ENCODE measurements at places on chromosomes 13 and 19.

DNA sequence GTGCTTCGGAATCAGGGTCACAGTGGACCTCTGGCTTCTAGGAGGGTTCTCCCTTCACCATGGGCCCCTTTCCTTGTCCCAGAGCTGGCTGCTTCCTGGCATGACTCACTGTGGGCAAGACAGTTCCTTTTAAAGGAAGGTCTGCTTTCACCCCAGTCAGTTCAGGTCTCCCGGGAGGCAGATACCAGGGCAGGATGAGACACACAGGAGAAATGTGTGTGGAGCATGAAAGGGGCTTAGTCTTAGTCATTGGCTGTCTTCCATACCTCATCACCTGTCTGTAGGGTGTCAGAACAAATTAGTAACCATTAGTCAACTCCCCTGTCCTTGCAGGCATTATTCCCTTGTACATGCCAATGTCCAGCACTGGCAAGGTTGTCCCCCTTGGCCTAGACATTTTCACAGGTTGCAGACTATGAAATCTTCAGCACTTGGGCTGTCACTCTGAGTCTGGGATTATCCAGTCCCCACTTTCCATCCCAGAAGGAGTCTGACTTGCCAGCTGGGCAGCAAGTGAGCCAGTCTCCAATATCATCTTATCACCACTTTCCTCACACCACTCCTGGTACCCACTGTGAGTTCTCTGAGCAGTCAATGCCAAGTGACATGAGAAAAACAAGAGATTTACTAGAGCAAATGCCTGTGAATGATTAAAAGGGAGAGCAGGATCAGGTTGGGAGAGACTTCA lies 76.8 kb upstream of the MEDAG start:
- DNase-seq, result no peak

- DNase-seq, result no peak
Measured at GRCh38 chr19:4051175-4052101, 15.3 kb downstream of the ZBTB7A start.

- DNase-seq, result no peak
Measured at GRCh38 chr13:36629057-36629385, 44.8 kb upstream of the SERTM1 start.

- DNase-seq, result no peak
Measured at GRCh38 chr13:27011661-27012060, 159.9 kb downstream of the USP12 start.

- DNase-seq, result no peak
Measured at GRCh38 chr19:3563709-3564524, 6.5 kb upstream of the MFSD12 start.

DNA sequence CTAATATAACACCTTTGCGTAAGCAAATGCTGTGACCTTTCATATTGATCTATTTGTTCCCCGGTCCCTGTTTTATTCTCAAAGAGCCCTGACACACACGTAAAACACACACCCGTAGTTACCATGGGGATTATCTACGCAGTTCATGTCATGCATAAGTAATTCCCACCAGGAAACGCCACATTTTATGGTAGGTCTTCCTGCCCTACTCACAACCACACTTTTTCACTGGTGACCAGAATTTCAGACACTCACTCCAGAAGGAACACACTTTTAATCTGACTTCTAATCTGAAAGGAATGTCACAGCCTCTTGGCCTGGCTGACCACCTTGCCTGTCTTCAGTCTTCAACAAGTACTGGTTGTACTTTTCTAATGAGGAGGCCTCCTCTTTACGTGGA lies 46.8 kb downstream of the SLC7A1 start:
- DNase-seq, result peak; percentile 54

GRCh38 chr19:28640506-28640905 lies 572.4 kb downstream of the UQCRFS1 start:
- DNase-seq, result no peak

- peak; percentile 71 for DNase-seq
Measured at GRCh38 chr13:104571161-104571892, 1505.1 kb upstream of the SLC10A2 start.

GRCh38 chr13:80547885-80548825 lies 207.2 kb upstream of the SPRY2 start:
- DNase-seq, result no peak

DNA sequence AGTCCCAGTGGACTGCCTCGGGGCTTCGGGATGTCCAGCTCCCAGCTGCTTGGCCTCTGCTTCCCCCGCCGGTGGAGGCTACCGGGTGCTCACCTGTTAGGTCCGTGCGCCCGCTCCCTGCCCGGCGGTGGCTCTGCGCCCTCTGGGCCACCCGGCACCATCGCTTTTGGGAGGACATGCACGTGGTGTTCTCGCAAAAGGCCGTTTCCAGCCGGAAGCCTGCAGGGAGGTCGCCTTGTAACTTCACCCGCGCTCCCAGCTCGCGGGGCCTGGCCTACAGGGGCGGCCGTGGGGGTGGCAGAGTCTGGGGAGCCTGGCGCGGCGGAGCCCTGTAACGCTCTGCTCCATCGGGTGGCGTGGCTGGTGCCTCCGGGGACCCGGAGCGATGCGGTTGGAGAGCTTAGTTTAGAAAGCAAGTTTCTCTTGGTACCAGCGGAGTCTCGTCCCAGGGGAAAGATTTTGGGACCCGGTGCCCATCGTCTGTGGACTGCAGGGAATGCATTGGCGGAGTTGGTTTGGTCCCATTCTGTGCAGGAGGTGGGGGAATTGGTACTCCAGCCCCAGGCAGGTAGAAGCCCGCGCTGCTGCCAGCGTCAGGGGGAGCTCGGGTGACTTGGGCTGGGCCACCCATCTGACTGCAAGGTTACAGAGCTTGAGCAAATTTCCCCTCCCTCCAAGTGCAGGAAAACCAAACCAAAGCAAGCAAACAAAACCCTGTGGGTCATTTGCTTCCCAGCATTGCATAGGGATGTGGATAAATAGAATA lies 673 bp downstream of the SPATA13 start:
- DNase-seq, result no peak

- no peak for DNase-seq
Measured at GRCh38 chr19:16659464-16659831, 496 bp downstream of the SMIM7 start.

GRCh38 chr13:48631441-48631840 lies 22.3 kb upstream of the CYSLTR2 start:
- DNase-seq, result no peak

GRCh38 chr13:34044041-34044440 lies 226.1 kb downstream of the RFC3 start:
- DNase-seq, result no peak

DNA sequence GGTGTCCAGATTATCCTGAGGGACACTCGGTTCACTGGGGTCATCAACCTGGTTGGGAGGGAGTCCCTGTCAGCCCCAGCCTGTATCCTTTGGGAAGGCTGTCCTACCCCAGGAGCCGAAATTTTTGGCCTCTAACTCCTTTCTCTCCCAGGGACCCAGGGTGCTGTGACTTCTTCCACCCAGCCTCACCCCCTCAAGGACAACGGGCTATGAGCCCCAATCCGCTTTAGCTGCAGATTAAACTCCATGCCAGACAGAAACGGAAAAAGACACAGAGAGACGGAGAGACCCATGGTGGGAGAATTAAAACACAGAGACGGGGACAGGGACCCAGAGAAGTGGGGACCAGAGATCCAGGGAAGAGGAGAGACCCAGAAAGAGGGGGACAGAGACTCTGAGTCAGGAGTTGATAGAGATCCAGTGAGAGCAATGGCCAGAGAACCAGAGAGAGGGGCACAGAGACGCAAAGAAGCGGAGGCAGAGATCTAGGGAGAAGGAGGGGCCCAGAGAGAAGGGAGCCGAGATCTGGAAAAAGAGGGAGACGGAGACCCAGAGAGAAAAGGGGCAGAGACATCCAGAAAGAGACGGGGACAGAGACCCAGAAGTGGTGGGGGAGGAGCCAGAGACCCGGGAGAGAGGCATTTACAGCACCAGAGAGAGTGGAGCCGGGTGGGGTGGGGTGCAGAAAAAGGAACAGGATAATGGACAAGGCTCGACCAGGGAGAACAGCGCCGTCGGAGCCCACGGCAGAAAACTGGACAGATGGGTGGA lies 703 bp downstream of the SLC17A7 start:
- DNase-seq, result no peak

GRCh38 chr13:60654415-60654814 lies 257.4 kb downstream of the TDRD3 start:
- DNase-seq, result peak; percentile 26

- no peak for DNase-seq
Measured at GRCh38 chr19:16325641-16326400, 1.2 kb downstream of the KLF2 start.

DNA sequence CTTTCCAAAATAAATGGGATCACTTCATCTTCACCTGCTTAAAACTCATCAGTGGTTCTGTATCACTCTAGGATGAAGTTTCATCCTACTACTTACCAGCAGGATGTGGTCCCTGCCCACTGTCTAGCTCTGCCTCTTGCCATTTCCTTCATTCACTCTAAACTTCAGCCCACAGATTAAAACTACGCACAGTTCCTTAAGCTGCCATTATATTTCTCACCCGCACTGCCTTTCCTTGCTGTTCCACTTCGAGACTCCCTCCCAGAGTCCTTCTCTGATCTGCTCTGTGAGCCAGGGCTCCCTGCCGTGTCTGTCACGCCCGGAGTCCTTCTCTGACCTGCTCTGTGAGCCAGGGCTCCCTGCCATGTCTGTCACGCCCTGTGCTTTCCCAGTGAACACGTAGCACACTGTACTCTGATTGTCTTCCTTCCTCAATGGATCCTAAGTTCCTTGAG lies 52.0 kb upstream of the NPAS1 start:
- no peak for DNase-seq

- no peak for DNase-seq
Measured at GRCh38 chr13:100645382-100645781, 29.2 kb downstream of the TMTC4 start.

DNA sequence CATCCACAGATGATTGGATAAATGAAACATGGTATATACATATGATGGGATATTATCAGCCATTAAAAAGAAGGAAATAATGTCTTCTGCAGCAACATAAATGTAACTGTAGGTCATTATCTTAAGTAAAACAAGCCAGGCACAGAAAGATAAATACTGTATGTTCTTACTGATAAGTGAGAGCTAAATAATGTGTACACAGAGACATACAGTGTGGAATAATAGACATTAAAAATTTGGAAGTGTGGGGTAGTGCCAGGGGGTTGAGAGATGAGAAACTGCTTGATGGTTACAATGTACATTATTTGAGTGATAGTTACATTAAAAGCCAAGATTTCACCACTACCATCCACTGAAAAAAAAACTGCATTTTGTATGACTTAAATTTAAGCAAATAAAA lies 26.0 kb upstream of the GPC6 start:
- DNase-seq, result no peak

DNA sequence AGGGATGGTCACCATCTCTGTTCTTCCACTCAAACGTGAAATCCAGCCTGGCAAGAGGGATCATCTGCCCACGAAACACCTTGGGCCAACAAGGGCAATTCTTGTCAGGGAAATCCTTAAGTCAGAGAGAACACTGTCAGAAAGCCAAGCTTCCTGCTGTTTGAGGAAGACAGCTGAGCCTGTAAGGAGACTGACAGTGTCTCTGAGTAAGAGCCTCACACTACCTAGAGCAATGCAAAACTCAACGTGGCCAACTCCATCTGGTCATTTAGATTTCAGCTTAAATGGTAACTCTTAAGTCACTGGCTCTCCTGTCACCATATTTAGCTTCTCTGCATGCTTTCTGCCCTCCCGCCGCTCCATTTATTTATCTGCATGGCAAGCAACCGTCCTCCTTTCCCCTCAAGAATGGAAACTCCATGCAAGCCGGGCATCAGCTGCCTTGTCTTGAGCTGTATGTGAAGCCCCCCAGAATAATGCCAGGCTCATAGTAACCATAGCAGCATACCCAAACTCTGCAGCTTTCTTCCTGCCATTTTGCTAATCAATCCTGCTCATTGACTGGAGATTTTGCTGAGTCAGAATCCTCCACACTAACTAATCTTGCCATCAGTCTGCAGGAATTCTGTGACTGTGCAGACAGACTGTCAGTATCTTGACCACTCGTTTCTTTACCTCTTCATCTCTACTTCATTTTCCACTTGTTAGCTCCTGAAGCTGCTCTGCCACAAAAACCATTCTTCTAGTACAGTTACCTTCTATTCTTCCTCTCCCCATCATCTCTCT lies 159.8 kb downstream of the IRS2 start:
- no peak for DNase-seq

DNA sequence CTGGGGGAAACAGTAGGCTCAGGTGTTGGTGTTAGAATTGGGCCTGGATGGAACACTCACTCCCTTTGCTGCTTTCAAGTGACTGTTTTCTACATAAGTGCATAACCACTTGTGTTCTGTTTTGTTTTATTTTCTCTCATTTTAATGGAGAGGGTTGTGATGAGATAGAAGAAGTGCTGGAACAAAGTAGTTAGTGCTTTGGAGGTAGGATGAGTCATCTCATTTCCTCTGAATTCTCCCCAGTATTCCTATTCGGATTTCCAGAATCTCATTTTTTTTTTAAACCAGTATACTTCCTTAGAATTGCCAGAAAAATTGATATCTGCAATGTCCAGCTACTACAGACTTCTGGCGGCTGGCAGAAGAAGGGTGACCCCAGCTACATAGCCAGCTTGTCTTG lies 575.9 kb downstream of the MYO16 start:
- no peak for DNase-seq

GRCh38 chr19:58117841-58118575 lies 20.0 kb upstream of the ZSCAN18 start:
- DNase-seq, result no peak

DNA sequence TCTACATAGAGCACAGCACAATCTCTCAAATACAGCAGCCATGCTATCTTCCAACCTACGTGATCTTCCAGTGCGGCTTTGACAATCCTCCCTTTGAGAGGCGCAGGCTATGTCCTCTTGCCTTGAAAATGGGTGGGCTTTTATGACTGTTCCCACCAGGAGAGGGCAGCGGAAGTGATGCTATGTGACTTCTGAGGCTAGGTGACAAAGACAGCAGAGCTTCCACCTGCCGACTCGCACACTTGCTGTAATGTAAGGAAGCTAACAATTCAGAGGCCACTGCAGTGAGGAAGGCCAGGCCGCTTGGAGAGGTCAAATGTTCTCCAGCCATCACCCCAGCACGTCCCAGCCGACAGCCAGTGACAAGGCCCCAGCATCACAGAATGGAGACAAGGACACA lies 65.8 kb downstream of the MRPL57 start:
- DNase-seq, result no peak

DNA sequence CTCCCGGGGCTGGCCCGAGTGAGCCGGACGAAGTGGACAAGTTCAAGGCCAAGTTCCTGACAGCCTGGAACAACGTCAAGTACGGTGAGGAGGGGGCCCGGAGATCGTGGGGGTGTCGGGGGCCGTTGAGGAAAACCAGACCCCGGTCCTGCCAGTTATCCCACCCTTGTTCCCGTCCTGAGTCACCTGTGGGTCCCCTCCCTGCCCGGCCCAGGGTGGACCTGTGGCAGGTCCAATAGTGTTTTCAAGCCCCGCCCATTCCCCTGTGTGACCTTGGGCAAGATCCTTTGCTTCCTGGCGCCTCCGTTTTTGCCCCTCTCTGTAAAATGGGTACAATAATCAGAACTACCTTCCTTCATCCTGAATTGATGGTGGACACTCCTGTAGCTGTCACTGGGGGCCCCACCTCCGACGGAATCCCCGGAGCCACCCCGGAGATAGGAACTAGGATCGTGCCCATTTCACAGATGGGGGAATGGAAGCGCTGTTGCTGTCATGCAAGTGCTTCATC lies 593 bp downstream of the ATG4D start:
- DNase-seq, result no peak

Measured in renal cortex interstitium (tissue), 15 donors.